Kidney (tissue), 22 donors: ENCODE measurements at places on chromosomes 1 and 21.

DNA sequence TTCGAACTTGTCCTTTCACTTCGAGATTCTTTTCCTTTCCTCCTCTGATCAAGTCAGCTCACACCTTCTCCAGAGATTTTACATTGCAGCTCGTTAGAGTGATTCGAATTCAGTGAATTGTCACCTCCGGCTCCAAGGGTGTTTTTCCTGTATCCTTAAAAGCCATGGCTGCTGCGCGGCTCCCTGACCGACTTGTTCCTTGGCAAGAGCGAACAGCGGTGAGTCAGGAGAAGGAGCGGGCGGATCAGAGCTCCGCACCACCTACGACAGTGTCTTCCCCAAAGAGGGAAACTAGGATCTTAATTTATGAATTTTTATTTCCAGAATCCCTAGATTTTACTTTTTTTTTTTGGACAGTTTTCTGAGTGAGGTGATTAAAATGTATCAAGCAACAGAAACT lies 204.4 kb upstream of the ADGRL2 start:
- no peak for DNase-seq

GRCh38 chr1:47840393-47841190 lies 156.6 kb downstream of the TRABD2B start:
- no peak for DNase-seq

- DNase-seq, result no peak
Measured at GRCh38 chr21:33374450-33375096, 28.6 kb upstream of the IFNGR2 start.

DNA sequence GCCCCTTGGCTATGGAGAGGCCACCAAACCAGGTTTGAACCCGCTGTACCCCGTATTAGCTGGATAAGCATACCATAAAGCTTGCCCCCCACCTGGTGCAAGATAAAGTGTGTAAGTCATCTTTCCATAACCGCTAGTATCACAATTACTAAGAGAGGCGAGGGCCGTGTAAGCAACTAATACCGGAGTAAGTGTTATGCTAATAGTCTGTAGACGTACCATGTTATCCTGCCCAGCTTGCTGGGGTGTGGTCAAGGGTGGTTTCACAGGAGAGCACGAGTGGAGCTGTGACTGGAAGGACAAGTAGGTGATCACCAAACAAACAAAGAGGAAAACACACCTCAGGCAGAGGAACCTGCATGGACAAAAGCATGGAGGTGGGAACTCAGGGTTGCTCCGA lies 3.6 kb upstream of the TNFRSF1B start:
- DNase-seq, result no peak

- no peak for DNase-seq
Measured at GRCh38 chr1:24193046-24193445, 6.0 kb upstream of the IFNLR1 start.
